Esophagus muscularis mucosa (tissue), 4 donors: ENCODE measurements at places on chromosomes 3 and 15. TPM values are rescaled to one million over a fixed set of nuclear protein-coding genes. Genes with fewer than 3 reads are reported as not detected.

DNA sequence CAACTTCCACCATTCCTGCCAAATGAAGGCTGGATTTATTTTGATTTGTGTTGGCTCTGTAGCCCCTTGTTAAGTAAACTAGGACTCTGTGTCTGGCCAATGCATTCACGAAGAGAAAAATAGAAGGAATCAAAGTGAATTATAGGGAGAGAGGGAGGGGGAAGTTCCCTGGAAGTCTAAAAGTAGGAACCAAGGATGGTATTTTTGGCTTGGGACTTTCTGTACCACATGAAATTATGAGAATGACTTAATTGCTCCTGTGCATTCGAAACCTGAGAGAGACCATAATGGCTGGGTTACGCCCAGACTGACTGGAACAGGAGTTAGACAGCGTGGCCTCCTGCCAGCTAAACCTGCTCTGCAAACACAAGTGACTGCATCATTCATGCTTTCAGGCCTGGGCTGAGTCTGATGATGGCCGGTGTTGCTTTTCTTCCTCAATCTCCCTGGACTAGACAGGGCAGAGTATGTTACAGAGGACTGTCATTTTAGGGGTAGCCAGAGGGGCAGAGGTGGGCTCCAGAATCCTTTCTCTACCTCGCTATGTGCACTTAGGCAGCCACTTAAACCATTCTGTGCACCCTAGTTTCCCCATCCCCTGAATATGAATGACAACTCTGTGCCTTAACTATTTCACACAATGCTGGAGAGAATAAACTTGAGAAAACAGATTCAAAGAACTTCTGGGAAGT is 58.9 kb downstream of the MYO1E start:
- H3K27ac ChIP-seq, result peak overlapping the region; percentile 71
- H3K4me1 ChIP-seq, result peaks cover 39% of the 10 kb centered on the region
- DNase-seq, result no peak

GRCh38 chr15:59657635-59658125 is 365 bp upstream of the GTF2A2 start:
- no peaks in the 10 kb centered on the region for H3K27me3 ChIP-seq
- peak overlapping the region; percentile 98 for H3K4me3 ChIP-seq
- H3K27ac ChIP-seq, result peak overlapping the region; percentile 85
- DNase-seq, result no peak
- H3K36me3 ChIP-seq, result no peaks in the 10 kb centered on the region

The C3orf22 gene
- total RNA-seq, result not detected

The HCLS1 gene
- total RNA-seq, result 28.2 TPM
